LoVo (cell line): ENCODE measurements at places on chromosomes 3 and 15.

GRCh38 chr3:57815036-57815435 is 58.9 kb downstream of the SLMAP start:
- no peak for DNase-seq

- no peak for DNase-seq
These were observed 152.6 kb downstream of the GREM1 start for GRCh38 chr15:32870240-32871033.

DNA sequence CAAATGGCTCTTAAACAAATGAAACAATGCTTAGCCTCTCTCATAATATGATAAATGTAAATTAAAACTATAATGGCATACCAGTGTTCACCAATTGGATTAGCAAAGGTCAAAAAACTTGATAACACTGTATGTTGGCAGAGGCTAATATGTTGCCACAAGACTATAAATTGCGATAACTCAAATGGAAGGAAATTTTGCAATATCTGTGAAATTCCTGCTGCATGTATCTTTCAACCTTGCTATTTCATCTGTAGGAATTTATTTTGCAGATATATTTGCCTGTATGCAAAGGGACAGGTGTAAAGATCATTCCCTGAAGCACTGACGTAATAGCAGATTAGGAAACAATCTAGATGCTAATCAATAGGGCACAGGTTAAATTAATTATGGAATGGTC is 191.4 kb upstream of the EIF1B start:
- DNase-seq: no peak

GRCh38 chr15:98946301-98947255 is 61.0 kb downstream of the PGPEP1L start:
- DNase-seq: no peak

DNA sequence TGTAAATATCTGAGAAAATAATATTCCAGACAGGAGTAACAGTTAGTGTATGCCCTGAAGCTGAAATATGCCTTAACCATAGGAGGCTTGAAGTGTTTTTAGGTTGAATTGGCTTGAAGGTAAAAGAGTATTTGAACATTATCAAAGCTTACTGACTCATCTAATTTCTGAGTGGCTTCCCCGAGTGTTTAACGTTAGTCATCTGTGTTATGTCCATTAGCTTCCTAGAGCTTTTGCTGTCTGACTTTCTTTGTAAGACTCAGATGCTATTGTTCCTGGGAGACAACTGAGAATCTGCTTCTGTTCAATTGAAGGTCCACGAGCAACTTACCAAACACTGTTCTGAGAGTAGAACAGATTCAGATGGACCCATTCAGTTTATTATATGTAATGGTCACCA is 656.8 kb upstream of the NECTIN3 start:
- DNase-seq: no peak

GRCh38 chr15:56469483-56469882 is 4.5 kb upstream of the MNS1 start:
- DNase-seq: no peak

- DNase-seq: no peak
These were observed 215.8 kb upstream of the CADM2 start for GRCh38 chr3:84742915-84743425.

DNA sequence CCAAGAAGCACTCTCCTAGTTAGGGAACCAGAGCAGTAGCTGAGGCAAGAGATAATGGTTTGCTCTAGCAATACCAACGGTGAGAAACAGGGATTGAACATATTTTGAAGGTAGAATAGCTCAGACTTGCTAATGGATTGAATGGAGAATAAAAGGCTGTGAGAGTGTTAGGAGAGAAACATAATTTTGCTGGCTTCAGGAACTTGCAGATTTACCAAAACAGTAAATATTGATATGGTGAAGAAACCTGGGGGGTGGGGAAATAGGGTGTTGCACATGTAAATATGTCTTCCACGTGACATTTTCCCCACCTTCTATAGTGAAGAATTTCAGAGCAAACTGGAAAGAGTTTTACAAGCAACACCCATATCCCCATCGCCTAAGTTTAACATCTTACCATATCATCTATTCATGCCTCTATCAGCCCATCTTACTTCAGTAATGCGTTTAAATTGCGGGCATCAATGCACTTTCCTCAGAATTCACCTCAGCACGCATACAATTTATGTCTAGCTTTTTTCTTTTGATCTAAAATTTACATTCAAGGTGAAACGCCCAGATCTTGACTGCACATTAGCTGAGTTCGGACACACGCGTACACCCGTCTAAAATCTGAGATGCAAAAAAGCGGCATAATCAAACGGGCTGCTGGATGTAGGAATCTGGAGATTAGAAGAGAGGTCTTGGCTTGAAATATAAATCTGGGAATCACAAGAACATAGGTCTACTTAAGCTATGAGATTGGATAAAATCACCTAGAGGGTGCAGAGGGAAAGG is 891 bp upstream of the NR1D2 start:
- no peak for DNase-seq

- DNase-seq: no peak
These were observed 12.8 kb upstream of the TMOD3 start for GRCh38 chr15:51816611-51817010.

DNA sequence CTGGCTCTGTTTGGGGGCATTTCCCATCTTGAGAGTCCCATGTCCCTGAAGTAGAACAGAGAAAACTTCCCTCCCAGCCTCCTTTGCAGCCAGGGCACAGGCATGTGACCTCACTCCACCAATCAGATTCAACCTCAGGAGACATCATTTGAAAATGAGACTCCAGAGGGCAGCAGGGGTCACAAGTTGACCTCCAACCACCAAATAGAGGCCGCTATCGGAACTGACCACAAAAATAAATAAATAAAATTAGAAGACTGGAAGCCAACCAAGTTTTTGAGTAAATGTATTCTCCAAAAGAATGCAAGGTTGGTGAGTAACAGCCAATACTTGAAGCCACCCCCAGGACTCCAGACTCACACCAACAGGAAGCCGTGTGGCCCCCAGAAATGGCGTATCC is 106.5 kb downstream of the CHSY1 start:
- DNase-seq: no peak

DNA sequence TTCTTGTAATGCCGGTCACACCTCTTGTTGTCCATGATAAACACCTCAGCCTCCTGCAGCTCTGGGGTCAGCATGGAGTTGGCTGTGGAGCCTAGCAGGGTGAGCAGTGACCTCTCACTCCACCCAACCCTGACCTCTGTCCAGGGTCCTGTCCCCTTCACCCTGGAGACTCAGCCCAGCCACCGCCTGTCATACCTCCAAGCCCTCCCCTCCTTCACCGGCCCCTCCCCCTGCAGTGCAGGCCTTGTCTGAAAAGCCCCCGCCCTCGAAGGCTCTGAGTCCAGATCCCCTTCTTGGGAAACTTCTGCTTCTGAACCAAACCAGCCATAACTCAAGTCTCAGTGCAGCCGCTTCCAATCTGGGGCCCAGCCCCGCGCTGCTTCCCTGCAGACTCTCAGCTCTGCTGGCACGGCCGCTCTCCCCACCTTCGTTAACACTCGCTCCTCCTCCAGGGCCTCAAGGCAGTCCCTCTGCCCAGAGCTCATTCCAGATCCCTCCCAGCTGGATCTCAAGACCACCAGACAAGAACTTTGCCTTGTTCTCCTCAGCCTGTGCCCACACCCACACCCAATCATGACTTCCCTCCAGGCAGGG is 25.4 kb upstream of the PRSS50 start:
- no peak for DNase-seq

DNA sequence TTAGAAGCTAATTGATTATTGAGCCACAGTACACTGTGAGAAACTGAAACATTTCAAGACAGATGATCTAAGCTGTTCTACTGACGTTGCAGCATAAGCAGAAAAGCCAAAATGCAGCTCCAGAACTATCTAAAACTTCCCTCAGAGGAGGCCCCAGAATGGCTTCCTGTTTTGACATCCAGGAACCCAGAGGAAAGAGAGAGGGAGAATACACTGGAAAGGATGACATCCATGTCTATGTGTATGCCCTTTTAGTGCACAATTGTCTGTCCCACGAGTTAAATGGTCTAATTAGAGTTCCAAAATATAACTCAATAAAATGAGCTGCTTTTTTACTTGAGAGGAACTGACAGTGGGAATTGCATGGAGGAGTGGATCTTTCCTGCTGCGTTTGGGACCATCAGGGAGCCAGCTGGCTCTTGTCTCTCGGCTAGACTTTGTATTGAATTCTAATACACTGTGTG is 688.1 kb downstream of the ZNF385D start:
- no peak for DNase-seq
